ENCODE measurements at places on chromosomes 6 and 20.

- no peak for DNase-seq
These were observed 31.2 kb downstream of the FASTKD5 start for GRCh38 chr20:3128275-3128984.

DNA sequence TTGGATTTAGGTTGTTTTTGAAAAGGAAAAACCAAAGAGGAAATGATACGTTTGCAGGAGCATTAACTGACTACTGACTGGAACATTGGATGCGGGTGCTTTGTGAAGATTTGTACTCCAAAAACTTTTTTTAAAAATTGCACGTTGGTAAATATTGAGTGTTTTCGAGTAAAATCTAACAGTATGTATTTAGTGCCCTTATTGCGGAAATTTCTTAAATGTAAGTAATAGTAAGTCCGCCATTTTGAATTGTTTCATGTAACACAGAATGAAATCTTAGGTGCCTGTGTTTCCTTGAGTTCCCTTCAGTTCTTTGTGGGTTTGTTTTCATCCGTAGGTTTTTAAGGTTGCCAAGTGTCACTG lies 15.2 kb upstream of the LIN28B start:
- DNase-seq = no peak

GRCh38 chr20:23412026-23412425 lies 9.3 kb downstream of the NAPB start:
- no peak for DNase-seq

DNA sequence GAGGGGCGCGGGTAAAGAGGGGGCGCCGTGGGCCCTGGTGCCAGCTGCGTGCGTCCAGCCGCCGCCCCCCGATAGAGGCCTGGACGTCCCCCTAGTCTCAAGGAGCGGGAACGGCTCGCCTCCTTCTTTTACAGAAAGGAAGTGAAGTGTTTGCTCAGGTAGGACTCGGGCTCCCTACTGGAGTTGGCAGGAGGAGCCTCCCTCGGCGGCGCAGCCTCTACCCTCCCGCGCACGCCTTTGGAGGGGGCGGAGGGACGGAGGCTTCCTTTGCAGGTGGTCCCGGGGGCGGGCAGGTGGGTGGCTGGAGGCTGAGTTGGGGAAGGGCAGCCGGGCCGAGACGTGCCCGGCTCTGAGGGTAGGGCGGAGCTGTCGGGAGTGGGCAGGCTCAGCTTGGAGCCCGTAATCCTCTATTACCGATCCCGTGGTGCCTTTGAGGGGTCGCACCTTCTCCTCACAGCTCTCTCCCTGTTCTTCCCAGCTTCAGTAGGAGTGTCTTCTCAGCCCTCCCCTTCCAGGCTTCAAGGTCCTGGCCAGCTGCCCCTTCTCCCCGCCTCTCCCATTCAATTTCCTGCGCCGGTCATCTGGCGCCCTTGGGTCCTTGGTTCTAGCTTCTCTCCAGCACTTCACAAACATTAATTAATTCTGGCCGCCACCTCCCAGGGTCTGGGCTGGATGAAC lies 728 bp downstream of the ITPR3 start:
- DNase-seq = no peak

DNA sequence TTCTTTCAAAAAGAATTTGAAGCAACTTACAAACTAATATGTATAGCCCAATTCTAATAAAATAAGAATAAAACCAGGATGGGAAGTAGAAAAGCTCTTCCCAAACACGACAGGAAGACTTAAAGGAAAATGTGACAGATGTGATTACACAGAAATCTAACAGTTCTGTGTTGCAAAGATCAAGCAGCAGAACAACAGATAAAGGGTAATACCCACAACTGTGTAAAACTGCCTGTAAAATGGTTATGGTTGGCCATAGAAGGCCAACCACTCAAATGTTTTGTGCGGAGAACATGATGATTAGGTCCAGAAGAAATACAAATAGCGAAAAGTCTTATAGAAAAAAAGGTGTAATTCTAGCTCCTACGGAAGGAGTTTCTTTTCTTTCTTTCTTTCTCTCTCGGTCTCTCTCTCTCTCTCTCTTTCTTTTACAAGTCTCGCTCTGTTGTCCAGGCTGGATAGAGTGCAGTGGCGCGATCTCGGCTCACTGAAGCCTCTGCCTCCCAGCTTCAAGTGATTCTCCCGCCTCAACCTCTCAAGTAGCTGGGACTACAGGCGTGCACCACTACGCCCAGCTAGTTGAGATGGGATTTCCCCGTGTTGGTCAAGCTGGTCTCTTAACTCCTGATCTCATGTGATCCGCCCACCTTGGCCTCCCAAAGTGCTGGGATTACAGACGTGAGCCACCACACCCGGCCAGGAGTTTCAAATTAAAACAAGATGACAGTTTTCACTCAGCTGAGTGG lies 128.5 kb downstream of the QRSL1 start:
- DNase-seq = no peak

DNA sequence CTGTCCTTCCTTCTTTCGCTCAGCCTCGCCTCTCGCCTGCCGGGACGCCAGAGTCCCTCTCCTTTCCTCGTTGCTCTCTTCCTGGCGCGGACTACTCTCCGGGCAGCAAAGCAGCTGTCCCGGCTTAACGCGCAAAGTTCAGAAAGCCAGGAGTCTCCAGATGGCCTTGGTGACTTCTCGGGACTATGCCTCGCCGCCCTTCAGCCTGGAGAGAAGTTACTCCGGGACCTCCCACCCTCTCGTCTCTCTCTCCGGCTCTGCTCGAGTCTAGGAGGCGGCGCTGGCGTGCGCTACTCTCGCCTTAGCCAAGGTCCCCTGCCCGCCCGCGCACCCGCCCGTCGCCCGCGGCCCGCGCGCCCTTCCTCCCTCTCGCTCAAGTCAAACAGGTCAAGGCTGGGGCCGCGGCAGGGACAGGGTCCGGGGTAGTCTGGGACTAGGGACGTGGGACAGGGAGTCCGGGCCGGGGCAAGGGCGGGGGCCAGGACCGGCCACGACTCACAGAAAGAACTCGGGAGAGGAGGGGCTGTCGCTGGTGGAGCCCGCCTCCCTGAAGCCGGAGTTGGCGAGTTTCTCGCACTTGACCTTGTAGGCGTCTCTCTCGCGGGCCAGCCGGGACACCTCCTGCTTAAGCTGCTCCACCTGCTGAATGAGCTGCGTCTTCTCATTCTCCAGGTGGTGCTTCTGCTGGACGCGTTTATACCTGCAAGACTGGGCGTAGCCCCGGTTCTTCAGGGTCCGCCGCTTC lies 1.5 kb downstream of the MAFB start:
- no peak for DNase-seq

DNA sequence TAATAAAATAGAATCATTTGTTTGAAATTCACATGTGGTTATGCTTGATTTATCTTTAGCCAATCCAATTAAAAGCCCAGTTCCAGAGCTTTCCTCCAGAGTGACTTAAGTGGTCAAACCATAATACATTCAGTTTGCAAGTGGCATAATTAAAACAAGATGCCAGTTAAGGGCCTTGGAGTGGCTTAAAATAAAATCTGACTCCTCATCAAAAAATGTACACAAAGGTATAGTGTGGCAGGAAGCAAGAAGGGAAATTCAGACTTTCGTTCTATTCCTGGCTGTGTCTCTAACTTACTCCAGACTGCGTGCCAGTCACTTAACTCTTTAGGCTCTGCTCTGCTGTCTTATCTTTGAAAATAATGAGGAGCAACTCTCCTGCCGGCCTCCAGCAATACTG lies 251.3 kb upstream of the PRND start:
- DNase-seq = no peak

DNA sequence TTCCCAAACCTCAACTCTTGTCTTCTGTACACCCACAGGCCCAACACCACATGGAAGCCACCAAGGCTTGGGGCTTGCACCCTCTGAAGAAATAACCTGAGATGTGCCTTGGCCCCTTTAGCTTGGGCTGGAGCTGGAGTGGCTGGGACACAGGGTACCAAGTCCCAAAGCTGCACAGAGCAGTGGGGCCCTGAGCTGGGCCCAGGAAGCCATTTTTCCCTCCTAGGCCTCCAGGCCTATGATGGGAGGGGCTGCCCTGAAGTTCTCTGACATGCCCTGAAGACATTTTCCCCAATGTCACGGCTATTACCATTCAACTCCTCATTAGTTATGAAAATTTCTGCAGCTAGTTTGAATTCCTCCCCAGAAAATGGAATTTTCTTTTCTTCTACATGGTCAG lies 163.2 kb upstream of the ARID1B start:
- DNase-seq = no peak

DNA sequence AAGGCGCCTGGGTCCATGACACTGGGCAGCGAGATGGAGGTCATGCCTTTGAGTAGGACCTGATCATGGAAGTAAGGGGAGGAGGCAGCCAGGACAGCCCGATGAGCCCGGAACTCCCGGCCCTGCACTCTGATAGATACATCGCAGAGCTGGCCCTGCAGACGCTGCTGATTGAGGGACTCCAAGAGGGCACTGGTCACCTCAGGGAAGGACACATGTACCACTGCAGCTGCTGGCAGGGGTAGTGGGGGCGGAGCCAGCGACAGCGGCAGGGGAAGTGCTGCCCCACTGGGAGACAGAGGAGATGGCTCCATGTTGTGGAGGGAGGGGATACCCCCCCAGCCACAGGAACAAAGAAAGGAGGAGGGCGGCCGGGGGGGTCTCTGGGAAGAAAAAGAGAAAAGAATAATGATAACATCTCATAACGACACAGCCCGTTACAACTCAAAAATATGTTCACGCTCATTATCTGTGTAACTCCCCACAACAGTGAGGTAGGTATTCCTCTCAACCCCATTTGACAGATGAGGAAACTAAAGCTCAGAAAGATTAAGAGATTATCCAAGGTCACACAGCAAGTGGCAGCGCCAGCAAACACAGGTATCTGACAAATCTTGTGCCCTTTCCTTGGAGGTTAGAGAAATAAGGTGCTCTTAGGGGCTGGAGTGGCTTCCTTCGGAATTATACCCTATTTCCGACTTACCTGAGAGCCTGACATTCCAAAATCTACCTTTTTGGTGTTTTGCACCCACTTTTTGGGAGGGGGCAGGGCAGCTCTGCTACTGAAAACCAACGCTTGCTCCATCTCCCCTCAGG lies 733 bp downstream of the ZBTB22 start:
- no peak for DNase-seq

GRCh38 chr20:577167-577791 lies 32.8 kb downstream of the TCF15 start:
- no peak for DNase-seq

- DNase-seq = no peak
These were observed 33.0 kb downstream of the TBX18 start for GRCh38 chr6:84731401-84731800.

- DNase-seq = no peak
These were observed 149.9 kb downstream of the RPS12 start for GRCh38 chr6:132964101-132964867.

DNA sequence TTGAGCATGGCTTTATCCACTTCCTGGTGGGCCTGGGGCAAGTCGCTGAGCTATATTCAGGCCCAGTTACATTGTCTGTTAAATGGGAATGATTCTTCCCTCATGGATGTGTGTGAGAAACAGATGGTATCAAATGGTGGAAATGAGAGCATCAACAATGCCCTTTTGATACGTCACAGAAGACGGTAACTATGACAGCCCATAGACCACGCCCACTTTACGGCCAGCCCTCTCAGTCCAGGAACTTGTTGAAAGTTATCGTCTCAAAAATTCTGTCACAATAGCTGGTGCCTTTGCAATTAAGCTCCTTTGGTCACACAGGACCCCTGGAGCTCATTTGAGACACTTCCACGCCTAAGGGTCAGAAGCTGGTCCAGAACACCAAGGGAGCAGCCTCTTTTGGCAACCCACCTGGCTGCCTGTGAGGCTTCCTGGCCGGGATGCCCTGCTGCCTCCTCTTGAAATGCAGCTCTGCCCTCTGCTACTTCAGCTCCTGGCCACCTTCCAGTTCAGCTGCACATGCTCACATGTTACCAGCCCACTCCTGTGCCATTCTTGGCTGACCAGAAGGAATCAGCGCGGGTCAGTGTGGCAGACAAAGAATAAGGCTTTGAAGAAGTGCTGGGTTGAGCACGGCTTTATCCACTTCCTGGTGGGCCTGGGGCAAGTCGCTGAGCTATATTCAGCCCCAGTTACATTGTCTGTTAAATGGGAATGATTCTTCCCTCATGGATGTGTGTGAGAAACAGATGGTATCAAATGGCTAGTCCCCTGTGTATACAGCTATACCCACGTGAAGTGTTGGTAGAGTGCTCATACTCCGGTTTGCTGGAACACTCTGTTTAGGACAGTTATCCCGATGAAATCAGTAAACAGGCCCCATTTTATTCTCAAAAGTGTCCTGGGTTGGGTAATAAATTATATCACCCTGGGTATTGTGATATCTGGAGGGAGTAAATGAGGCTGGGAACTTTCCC lies 199.2 kb upstream of the SUPT3H start:
- no peak for DNase-seq

GRCh38 chr6:133026705-133027104 lies 212.3 kb downstream of the RPS12 start:
- DNase-seq = no peak
